ENCODE measurements at places on chromosomes 13 and 19.

- no peaks in the 10 kb centered on the region for H3K27me3 ChIP-seq
- no peak for DNase-seq
- H3K4me1 ChIP-seq, result peaks cover 81% of the 10 kb centered on the region
- H3K4me3 ChIP-seq, result peak overlapping the region; percentile 57
Measured at GRCh38 chr19:38665219-38665931, 17.9 kb downstream of the ACTN4 start.

DNA sequence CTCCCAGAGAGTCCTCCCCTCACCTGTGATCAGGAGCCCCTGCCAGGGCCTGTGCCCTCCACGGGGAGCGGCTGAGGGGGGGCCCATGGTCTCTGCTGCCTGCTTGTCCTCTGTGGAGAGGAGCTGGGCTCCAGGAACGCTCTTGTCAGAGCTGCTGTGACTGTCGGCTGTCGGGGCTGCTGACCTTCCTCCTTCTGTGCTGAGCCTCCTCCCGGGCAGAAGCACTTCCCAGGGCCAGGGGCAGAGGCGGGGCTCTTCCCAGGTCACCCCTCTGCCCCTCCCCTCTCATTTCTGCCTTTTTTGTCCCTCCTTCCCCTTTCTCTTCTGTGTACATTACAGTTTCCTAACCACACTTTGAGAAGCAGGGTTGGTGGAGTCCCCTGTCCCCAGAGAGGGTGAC, at the start of gene CEACAM4:
Gene CEACAM4 (minus strand): TSS at position 198 of the 400 bp plus-strand sequence. CDS start 111 bp downstream, at position 87.
- no peak within 1 kb of the TSS for H3K4me3 ChIP-seq
- no peak for DNase-seq
- H3K36me3 ChIP-seq, result peaks cover 3% of the 10 kb centered on the region
- H3K27ac ChIP-seq, result no peak within 1 kb of the TSS
- H3K27me3 ChIP-seq, result peaks cover 49% of the 10 kb centered on the region

GRCh38 chr19:5623397-5624017, 624 bp downstream of the SAFB start:
- H3K27ac ChIP-seq, result peak overlapping the region; percentile 100
- no peak for DNase-seq
- H3K4me3 ChIP-seq, result peak overlapping the region; percentile 100
- peaks cover 61% of the 10 kb centered on the region for H3K4me1 ChIP-seq

GRCh38 chr13:49739498-49740187, 48.4 kb upstream of the EBPL start:
- H3K36me3 ChIP-seq, result peaks cover 13% of the 10 kb centered on the region
- H3K4me3 ChIP-seq, result no peak overlapping the region
- peaks cover 9% of the 10 kb centered on the region for H3K4me1 ChIP-seq
- DNase-seq, result no peak
- no peak overlapping the region for H3K27ac ChIP-seq
- H3K27me3 ChIP-seq, result no peaks in the 10 kb centered on the region

GRCh38 chr19:39126312-39127187, 964 bp downstream of the PAK4 start:
- no peak for DNase-seq
- H3K4me3 ChIP-seq, result peak overlapping the region; percentile 93
- peaks cover 20% of the 10 kb centered on the region for H3K36me3 ChIP-seq
- no peaks in the 10 kb centered on the region for H3K27me3 ChIP-seq
- peaks cover 42% of the 10 kb centered on the region for H3K4me1 ChIP-seq
- H3K27ac ChIP-seq, result peak overlapping the region; percentile 98

- no peak for DNase-seq
- H3K27me3 ChIP-seq, result no peaks in the 10 kb centered on the region
- peaks cover 97% of the 10 kb centered on the region for H3K36me3 ChIP-seq
- H3K27ac ChIP-seq, result no peak overlapping the region
Measured at GRCh38 chr19:49479975-49480628, 6.1 kb downstream of the FLT3LG start.

DNA sequence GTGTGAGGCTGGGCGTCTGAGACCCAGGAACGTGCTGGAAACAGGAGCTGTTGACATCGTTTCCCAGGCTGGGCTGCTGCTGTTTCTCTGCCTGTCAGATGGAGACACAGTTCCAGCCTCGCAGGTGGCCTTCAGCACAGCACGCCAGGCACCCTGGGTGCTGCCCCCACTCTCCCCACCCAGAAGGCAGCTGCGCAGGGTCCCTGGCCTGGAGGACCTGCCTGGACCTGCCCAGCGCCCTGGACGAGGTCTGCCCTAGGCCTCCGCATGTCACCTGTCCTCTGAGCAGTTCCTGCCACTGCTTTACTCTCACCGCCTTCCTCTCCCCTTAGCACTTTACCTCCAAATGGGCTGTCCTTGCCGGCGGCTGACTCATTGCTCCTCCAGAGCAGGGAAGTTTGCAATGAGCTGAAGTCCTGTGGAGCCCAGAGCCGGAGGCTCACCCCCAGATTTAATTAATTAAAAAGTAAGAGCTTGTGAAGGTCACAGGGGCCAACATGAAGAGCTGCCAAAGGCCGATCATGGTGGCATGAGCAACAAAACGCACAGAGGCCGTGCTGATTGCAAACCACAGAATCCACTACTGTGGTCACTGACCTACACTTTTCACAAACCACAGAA, 32.2 kb downstream of the C13orf46 start:
- DNase-seq, result no peak
- H3K27me3 ChIP-seq, result peaks cover 7% of the 10 kb centered on the region
- no peak overlapping the region for H3K4me3 ChIP-seq
- H3K36me3 ChIP-seq, result peaks cover 44% of the 10 kb centered on the region

DNA sequence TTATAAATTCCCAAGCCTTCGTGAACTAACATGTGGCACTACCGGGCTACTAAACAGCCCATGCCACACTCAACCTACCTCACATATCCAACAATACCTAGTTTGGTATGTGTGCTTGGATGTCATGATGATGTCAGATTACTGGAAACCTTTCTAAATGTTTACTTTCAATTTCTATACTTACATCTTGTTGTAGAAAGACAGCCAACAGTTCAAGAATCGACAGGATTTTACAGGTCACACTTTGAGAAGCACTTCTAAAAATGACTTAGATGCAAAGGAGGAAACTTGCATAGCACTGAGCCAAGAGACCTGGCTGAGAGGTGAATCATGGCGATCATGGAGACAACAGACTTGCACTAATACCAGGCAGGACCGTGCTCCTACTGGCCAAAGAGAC, 209.9 kb downstream of the COL4A1 start:
- H3K27ac ChIP-seq, result no peak overlapping the region
- no peaks in the 10 kb centered on the region for H3K27me3 ChIP-seq
- no peak overlapping the region for H3K4me3 ChIP-seq
- no peak for DNase-seq

DNA sequence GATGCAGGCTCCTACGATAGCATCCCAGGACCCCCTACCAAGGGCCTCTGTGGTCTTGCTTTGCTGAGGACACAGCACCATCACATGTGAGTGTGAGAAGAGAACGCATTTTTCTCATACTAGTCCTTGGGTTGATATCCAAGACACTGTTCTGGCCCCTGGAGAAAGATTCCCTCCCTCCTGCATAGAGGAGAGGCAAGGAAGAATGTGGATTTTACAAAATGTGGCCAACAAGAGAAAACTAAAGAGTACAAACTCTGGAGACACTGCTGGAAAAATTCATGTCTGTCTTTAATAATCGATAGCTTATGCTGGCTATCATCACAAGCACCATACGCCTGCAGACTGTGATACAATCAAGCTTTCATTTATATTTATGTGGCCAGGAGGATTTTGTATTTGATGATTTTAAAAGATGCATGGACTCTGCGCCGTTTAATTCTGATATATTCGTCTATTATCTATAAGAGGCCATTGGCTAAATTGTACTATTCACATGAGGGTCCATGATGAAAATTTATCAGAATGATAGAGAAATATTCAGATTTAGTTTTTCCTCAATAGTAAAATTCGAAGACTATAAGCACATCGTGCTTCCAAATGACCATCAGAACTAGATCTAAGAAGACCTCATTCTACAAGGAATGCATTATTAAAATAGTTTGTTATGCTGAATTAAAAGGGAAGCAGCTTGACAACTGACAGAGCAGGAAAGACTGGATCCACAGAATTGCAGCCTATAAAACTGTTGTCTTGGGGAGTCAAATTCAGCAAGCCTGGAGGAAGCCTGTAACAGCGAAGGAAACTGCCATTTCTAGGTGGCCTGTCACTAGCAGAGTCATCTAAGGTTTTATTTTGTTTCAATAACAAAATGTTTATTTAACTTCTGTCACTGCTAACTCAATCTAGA, 578.7 kb downstream of the DIAPH3 start:
- no peaks in the 10 kb centered on the region for H3K27me3 ChIP-seq
- no peak for DNase-seq
- H3K4me3 ChIP-seq, result no peak overlapping the region
- no peaks in the 10 kb centered on the region for H3K36me3 ChIP-seq

DNA sequence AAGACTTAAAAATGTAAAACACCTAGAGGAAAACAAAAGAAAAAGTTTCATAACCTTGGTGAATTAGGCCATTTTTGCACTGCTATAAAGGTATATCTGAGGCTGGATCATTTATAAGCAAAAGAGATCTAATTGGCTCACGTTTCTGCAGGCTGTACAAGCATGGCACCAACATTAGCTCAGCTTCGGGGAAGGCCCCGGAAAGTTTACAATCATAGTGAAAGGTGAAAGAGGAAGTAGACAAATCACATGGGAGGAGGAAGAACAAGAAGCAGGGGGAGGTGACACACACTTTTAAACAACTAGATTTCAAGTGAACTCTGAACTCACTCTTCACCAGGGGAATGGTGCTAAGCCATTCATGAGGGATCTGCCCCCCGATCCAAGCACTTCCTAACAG, 1358.5 kb upstream of the PCDH9 start:
- H3K27ac ChIP-seq, result no peak overlapping the region
- no peaks in the 10 kb centered on the region for H3K4me1 ChIP-seq
- no peak for DNase-seq
- H3K36me3 ChIP-seq, result no peaks in the 10 kb centered on the region

GRCh38 chr13:30133554-30133912, 173.8 kb downstream of the KATNAL1 start:
- H3K27me3 ChIP-seq, result no peaks in the 10 kb centered on the region
- H3K4me1 ChIP-seq, result peaks cover 23% of the 10 kb centered on the region
- DNase-seq, result no peak
- H3K27ac ChIP-seq, result no peak overlapping the region

DNA sequence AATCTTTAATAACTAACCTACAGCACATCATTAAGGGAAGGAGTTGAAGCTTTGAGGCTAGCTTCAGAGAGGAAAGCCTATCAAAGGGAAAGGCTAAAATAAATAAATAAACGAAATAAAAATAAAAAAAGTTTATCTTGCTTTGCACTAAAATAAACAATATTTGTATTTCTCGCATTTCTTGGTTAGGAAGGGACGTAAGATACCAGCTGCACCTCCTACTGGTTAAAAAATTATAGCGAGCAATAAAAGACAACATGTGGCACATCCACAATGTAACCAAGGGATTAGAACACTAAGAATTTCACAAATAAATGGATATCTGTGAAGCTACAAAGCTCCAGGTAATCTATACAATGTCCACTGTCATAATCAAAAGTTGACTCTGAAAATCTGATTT, 194.5 kb downstream of the DACH1 start:
- no peaks in the 10 kb centered on the region for H3K4me1 ChIP-seq
- no peak overlapping the region for H3K4me3 ChIP-seq
- H3K27me3 ChIP-seq, result no peaks in the 10 kb centered on the region
- H3K36me3 ChIP-seq, result no peaks in the 10 kb centered on the region
- H3K27ac ChIP-seq, result no peak overlapping the region

GRCh38 chr13:85535316-85536084, 263.7 kb downstream of the SLITRK6 start:
- no peaks in the 10 kb centered on the region for H3K27me3 ChIP-seq
- no peaks in the 10 kb centered on the region for H3K36me3 ChIP-seq
- H3K4me1 ChIP-seq, result no peaks in the 10 kb centered on the region

DNA sequence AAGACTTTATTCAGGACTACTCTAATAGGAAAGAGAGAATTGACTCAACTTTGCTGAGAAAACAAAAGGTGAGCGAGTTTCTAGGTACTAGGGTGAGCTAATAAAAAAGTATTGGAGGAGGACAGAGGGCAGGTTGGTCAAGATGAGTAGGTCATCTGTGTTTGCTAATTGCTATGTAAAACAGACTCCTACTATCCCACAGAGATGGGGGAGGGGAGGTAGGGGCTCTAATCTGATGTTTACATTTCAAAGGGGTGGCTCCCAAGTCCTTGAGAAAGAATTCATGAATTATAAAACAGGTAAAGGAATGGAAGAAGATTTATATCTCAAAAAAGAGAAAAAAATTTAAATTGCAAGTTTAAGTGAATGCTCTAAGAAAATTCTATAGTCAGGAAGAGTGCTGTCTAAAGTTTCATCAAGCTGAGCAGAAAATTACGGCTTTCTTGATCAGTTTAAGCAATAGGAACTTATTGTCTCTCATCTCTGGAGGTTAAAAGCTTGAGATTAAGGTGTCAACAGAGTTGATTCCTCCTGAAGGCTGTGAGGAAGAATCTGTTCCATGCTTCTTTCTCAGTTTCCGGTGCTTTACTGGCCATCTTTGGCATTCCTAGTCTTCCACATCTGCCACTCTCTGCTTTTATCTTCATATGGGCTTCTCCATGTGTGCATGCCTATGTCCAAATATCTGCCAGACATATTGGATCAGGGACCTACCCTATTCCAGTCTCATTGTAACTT, 790.3 kb downstream of the SLITRK5 start:
- H3K4me3 ChIP-seq, result no peak overlapping the region
- H3K27ac ChIP-seq, result no peak overlapping the region
- H3K36me3 ChIP-seq, result no peaks in the 10 kb centered on the region
- no peak for DNase-seq
- H3K27me3 ChIP-seq, result no peaks in the 10 kb centered on the region
- H3K4me1 ChIP-seq, result no peaks in the 10 kb centered on the region

DNA sequence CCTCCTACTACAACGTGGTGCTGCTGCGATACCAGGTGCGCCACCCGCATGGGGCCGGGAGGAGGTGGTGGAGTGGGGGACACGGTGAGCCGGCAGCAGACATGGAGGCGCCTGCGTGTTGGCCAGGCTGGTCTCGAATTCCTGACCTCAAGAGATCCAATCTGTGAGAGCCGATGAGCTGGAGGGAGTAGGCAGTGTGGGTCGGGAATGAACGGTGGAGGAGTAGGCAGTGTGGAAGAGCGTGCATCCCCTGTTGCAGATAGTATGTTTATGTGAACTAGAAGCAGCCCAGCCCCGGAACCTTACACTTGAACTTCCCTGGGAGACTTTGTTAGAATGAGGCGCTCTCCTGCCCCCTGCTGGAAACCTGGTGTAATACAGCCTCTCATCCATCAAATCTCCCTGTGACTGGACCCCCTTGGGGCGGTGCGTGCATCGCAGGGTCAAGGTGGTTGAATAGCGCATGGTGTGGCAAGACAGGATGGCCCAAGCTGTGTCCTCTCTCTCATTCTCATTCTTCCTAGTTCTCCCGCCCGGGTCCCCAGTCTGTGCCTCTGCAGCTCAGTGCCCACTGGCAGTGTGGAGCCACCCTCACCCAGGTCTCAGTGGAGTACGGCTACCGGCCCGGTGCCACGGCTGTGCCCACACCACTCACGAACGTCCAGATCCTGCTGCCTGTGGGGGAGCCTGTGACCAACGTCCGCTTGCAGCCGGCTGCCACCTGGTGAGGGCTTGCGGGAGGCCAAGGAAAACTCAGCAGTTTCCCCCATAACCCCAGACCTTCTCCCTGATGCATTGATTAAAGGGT, 10.5 kb upstream of the B3GNT3 start:
- DNase-seq, result peak; percentile 67
- no peak overlapping the region for H3K4me3 ChIP-seq
- peak overlapping the region; percentile 35 for H3K27ac ChIP-seq
- no peaks in the 10 kb centered on the region for H3K27me3 ChIP-seq

Measured in effector memory CD8-positive, alpha-beta T cell (primary cell).